ENCODE measurements at places on chromosomes 7 and 10.

DNA sequence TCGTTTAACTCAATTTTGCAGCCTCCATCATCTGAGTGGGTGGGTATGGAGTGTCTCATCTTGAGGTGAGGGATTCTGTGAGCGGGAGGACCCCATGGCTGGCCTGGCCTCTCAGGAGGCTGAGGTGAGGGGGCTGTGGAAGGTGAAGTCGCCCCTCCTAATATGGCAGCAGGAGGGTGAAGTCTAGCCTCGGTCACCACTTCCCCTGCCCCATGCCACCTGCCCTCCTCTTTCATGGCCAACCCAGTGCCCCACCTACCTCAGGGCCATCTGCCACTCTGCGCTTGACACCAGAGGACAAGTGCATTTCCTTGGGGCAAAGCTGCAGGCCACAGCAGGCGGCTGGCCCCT is 8.7 kb downstream of the RASGEF1A start:
- no peak for DNase-seq

DNA sequence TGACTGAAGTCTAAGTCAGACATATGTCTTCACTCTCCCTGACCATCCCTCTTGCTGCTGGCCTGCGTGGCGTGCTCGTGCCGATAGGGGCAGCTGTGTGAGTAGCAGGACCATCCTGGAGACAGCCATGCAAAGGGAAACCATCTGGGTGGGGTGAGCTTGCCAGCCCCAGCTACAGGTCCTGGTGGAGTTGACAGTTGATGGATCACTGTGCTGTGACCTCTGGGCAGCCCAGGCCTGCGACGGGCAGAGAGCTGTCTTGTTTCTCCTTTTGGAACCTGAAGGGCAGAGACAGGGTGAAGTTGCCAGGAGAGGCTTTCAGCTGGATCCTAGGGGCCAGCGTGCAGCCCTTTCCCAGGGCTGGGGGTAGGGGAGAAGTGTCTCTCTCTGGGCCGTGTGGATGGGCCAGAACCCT is 44.7 kb downstream of the GRK5 start:
- DNase-seq = no peak

DNA sequence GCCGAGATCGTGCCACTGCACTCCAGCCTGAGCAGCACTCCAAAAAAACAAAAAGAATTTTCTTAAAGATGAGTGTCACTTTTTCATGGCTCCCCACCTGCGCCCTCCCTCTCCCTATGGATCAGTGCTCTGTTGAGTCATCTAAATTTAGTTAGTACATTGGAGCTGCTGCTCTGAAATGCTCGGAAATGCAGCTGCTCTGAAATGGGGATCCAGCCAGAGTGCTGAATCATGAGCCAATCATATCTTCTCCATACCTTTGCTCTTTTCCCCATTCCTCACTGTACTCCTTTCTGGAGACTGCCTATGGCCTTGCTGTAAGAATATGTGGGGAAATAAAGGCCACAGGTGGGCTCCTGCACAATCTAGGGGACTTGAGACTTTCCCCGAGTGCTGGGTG is 188.8 kb downstream of the ZNF438 start:
- DNase-seq = no peak

GRCh38 chr7:9958486-9958885 is 1015.2 kb upstream of the PHF14 start:
- DNase-seq = peak; percentile 12

GRCh38 chr10:31456468-31456867 is 137.5 kb downstream of the ZEB1 start:
- no peak for DNase-seq

- no peak for DNase-seq
These were observed 28.4 kb downstream of the SBDS start for GRCh38 chr7:66967029-66967428.

GRCh38 chr10:114083040-114083439 is 39.4 kb downstream of the ADRB1 start:
- no peak for DNase-seq

- no peak for DNase-seq
These were observed 221.1 kb downstream of the EBF3 start for GRCh38 chr10:129742742-129743550.

DNA sequence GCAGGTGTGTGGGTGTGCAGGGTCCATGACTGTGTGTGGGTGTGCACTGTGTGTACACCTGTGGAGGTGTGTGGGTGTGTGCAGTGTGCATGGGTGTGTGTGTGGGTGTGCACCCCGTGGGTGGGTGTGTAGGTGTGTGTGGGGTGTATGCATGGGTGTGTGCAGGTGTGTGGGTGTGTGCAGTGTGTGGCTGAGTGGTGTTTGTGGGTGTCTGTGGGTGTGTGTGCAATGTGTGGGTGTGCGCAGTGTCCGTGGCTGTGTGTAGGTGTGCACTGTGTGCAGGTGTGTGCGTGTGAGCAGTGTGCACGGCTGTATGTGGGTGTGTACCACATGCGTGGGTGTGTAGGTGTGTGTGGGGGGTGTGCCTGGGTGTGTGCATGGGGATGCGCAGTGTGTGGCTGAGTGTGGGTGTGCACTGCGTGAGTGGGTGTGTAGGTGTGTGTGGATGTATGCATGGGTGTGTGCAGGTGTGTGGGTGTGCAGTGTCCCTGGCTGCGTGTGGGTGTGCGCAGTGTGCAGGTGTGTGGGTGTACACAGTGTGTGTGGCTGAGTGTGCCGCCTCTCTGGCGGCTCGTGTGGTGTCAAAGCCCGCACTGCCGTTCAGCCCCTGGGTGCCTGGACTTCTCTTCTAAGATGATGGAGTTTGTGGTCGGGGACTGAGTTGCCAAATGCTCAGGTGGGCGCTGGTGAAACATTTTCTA is 208.3 kb downstream of the DNAJB6 start:
- no peak for DNase-seq

GRCh38 chr10:91838199-91838598 is 40.0 kb downstream of the TNKS2 start:
- DNase-seq = no peak

- no peak for DNase-seq
These were observed 451.7 kb upstream of the ZMIZ1 start for GRCh38 chr10:78617115-78617514.

GRCh38 chr7:105345725-105346124 is 43.0 kb downstream of the SRPK2 start:
- DNase-seq = no peak

DNA sequence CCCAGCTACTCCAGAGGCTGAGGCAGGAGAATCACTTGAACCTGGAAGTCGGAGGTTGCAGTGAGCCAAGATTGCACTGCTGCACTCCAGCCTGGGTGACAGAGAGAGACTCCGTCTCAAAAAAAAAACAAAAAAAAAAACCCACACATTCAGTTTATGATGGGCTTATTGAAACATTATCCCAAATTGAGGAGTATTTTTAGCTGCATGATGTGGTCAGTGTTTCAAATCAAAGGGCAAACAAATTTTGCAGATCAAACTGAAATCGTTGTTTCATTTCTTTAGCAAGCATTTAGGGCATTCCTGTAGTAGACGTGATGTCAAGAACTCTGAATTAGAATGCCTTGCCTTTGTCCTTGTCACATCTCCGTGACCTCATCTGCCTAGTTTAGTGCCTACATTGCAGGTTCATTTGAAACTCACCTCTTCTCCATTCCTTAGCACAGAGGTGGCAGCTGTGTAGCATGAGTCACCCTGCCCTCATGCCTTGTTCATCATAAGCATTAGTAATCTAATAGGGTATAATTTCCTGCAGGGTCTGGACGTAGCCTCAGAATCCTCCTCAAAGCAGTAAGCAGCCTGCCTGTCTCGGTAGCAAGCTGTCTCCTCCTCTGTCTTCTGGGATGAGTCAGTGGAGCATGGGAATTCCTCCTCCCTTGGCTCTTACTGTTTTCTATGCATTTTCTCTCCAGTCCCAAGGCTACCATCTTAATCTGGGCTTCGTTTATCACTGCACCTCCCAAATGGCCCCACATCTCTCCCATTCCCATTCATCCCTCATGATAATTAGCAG is 73.8 kb downstream of the CUL1 start:
- DNase-seq = peak; percentile 79

GRCh38 chr10:34369120-34369519 is 446.0 kb downstream of the PARD3 start:
- no peak for DNase-seq

- no peak for DNase-seq
These were observed 869 bp upstream of the TBX20 start for GRCh38 chr7:35254496-35255442.

DNA sequence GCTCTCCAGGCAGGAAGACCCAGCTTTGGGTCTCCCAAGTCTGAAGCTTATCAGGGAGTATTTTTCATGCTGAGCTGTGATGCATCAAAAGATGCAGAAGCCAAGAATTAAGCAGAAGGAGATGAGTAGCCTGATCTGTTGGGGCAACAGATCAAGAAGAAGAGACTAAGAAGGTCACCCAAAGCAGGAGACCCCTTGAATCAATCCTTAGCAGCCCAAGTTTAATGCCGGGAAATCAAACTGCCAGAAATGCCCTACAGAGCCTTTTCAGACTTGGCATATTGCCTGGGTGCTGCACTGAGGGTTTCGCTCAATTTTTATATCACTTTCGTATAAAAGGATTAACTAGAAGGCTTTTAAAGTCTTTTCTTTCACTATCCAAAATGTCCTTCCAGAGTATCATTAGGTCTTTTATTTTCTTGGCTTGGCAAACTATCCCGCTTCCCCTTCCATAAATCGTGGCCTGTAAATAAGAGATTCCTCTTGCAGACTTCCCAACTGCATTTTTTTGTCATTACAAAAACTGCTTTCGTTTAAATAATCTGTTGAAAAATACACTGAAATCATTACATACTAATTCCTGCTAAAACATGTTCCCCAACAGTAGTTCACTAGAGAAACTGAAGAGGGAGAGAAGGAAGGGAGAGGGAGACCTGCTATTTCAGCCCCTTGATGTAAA is 49.0 kb upstream of the STK17A start:
- DNase-seq = no peak

DNA sequence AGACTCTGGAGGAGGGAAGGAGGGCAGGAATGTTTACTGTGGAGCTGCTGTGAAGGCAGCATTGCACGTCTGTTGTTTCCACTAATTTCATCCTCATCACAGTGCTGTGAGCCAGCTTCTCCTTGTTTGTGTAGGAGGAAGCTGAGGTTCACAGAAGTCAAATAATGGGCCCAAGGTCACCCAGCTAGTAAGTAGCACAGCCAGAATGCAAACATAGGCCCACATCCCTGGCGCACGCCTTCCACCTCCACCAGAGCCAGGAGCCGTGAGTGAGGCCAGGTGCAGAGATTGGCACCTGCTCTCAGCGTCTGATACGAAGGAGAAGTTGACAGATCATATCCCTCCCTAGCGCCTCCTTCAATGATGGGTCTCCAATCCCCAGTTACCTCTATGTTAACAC is 93.6 kb downstream of the HTR5A start:
- no peak for DNase-seq

- DNase-seq = no peak
These were observed 97.0 kb downstream of the HGF start for GRCh38 chr7:81672872-81673271.

DNA sequence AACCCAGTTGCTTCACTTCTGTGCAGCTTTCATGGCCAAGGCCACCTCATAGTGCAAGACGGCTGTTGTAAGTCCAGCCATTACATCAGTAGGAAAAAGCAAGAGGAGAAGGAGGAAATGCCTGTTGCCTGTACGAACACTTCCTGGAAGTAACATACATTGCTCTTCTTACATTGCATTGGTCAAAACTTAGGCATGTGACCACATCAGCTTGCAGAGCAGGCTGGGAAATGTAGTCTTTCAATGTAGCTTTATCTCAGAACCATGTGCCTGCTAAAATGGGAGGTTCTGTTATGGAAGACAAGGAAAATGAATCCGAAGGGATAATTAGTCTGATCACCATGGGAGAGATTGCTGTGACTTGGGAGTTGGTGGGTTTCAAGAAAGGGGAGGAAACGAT is 4.3 kb downstream of the SLC29A3 start:
- DNase-seq = peak; percentile 25
